ENCODE measurements at places on chromosomes 3 and 15.

GRCh38 chr3:165696496-165696895, 140.7 kb downstream of the BCHE start:
- DNase-seq, result no peak

GRCh38 chr3:130725746-130726145, 20.9 kb downstream of the PIK3R4 start:
- DNase-seq, result no peak

DNA sequence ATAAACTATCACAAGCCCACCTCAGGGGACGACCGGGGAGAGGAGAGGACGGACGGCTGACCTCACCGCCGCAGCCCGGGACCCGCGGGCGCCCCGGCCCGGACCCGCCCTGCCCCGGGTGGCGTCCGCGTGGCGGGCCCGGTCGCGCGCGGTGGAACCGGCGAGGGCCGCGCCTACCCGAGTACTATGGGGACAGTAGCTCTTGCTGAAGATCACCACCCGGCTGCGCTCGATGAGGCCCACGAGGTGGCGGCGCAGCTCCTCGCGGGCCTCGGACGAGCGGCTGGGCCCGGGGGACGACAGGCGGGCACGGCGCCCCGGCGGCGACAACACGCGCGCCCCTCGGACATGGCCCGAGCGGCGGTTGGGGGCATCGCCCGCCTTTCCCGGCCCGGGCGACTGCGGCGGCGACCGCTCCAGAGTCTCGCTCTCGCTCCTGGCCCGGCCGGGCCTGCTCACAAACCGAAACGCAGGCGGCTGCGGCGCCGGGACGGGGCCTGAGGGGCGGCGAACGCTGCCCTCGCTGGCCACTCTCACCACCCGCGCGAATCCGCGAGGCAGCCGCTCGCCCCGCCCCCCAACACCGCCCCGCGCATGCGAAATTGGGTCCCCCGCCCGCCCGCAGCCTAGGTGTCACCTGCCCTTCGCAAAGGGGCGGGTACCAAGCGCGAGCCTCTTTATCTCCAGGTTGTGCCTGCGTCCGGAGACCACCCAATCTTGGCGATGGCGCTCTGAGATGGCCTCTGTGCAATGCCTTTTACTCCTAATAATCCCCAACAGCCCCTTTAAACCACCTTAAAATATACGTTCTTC, at the start of gene TXNRD3:
TSS of gene TXNRD3 (minus strand) at position 554 of the 813 bp plus-strand sequence.
- DNase-seq, result peak; percentile 76

DNA sequence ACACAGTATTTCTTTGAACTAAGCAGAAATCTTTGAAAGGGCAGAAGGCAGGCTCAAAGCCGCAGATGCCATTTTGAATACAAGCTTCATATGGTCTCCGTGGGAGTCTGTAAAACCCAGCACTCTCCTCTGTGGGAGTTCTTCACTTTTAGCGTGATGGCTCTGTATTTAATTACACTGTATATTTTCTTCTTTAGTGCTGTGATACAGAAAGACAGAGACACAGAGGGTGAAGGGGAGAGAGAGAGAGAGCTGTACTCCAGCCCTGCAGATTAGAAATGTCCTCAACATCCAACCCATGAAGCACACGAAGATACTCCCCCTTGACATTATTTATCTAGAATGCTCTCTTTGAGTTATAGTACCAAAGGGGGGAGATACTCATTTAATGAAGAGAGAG, 752.6 kb upstream of the NR2F2 start:
- no peak for DNase-seq

DNA sequence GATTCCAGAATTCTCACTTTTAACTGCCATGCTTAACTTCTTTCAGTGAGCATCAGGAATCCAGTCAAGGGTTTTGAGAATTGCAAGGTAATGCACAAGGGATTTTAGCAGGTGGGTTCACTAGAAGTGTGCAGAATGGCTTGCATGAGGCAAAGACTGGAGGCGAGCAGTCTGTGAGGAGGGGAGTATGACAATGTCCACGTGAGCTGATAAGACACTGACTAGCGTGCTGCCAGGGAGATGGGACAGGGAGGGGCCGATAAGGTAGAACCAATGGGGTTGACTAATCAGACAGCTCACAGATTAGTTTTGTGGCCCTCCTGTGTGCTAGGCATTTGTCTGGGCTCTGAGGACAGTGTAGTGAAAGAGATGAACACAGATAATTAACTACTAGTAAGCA, 102.0 kb upstream of the DAZL start:
- no peak for DNase-seq

DNA sequence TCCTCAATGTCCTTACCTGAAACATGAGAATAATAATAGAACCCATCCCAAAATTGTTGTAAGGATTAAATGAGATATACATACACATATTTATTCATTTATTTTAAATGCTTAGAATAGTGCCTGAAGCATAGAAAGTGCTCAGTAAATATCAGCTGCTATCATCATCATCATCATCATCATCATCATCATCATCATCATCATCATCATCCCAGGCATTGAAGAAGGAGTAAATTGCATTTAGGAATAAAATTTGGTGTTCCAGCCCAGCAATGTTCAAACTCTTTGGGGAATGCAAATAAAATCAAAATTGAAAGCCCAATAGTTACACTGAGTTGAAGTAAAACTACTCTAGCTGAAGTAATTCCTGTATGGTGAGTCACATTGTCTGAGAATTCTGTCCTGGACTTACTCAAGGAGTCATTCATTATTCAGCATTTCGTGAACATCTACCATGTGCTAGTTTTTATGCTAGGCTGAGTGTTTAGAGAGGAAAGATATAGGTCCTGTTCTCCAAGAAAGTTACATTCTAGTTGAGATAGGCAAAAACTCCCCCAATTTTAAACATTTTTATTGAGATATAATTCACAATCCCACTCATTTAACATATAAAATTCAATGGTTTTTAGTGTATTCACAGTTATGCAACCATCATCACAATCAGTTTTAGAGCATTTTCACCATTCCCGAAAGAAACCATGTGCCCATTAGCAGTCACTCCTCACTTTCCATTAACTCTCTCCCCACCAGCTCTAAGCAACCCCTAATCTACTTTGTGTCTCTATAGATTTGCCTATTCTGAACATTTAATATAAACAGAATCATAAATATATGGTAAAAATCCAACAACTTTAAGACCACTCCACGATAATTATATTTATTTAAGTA, 107.2 kb downstream of the FRMD5 start:
- no peak for DNase-seq

GRCh38 chr3:38707730-38708129, 58.2 kb upstream of the SCN5A start:
- no peak for DNase-seq

DNA sequence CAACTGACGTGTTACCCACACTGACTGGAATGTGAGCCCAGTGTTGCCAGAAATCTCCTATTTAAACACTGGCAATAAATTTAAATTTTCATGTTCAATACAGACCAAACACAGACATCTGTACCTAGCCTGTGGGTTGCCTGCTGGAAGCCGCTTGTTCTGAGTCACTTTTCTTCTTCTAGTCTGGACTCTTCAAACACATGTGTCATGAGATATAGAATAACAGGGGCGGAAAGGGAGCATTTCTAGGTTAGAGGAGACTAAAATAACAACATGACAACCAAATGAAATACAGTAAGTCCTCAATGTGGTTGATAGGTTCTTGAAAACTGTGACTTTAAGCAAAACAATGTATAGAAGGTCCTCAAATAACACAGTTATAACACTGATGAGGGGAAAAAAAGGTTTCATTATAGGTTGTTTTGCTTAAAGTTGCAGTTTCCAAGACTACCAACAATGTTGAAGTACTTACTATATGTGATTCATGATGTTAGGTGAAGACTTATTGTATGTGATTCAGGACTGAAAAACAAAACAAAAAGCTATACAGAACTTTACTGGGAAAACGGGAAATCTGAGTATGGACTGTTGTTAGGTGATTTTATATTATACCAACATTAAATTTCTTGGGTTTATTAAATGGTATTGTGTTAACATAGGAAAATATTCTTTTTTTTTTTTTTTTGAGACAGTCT, 63.1 kb downstream of the PRKAR2A start:
- DNase-seq, result no peak

GRCh38 chr3:66830301-66830700, 167.8 kb upstream of the KBTBD8 start:
- no peak for DNase-seq

DNA sequence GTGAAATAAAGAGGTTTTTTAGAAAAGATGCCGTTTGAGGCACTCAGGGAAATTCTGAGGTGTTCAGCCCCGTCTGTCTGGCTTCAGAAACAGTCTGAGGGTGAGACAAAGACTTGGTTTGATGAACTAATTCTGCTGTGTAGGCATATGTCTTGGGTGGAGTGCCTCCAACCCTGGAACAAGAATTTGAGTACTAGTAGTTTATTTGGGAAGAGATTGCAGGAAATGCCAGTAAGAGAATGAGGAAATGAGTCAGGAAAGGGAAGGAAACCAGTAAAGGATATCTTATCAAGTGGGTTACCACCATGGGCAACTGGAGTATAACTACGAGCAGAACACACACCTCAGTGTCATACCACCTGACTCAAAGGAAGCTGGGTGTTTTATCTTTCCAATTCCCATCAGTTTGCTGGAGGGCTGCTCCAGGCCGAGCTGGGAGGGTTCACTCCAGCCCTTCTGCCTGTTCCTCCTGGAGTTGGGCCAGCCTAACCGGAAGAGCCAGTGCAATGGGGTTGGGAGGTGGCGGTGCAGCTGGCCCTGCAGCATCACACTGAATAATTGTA, 75.3 kb downstream of the TGFBR2 start:
- no peak for DNase-seq

DNA sequence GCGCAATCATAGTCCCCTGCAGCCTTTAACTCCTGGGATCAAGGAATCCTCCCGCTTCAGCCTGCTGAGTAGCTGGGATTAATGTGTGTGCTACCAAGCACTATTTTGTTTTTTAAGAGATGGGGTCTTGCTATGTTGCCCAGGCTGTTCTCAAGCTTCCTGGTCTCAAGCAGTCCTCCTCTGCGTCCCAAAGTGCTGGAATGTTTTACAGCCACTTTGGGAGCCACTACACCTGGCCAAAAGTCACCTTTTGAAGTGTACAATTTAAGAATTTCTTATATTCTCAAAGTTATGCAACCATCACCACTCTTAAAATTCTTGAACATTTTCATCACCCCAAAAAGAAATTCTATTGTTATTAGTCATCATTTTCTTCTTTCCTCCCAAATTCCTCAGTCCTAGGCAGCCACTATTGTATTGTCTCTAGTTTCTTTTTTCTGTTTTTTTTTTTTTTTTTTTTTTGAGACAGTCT, 17.8 kb downstream of the CDV3 start:
- DNase-seq, result no peak
